NCI-H748 treated with DMSO at 0.1 percent for 48 hours (cell line): ENCODE measurements at places on chromosomes 12 and 14.
A peak's percentile ranks its signal among the peaks of the same experiment; 100 is the strongest.

- DNase-seq: no peak
These were observed 19.9 kb downstream of the HRK start for GRCh38 chr12:116861320-116861719.

DNA sequence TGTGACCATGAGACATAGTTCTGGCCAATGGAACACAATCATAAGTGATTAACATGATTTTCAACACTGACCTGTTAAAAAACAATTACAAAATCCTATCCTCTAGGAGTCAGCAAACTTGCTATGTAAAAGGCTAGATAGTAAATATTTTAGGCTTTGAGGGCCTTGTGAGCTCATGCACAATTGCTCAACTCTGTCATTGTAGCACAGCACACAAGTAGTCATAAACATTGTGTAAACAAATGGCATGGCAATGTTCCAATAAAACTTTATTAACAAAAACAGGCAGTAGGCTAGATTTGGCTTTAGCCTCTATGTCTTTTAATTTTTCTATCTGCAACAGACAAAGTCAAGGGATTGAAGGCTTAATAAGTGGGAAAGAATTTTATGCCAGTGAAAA is 350.7 kb downstream of the C12orf50 start:
- DNase-seq: no peak

DNA sequence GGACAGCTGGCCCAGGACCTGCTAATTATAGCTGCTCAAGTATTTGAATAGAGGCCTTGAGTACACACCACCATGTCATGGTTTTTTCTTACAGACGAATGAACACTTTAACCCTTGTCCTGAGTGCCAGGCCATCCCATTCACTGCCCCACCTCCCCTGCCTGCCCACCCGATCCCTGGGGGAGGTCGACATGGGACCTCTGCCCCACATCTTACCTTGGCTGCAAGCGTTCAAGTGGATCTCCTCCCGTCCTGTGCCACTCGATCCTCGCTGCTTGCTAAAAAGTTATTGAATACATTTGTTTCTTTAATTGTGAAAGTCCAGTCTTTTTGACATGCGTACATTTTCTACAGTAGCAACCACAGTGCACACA is 10.3 kb downstream of the RTL1 start:
- DNase-seq: no peak

DNA sequence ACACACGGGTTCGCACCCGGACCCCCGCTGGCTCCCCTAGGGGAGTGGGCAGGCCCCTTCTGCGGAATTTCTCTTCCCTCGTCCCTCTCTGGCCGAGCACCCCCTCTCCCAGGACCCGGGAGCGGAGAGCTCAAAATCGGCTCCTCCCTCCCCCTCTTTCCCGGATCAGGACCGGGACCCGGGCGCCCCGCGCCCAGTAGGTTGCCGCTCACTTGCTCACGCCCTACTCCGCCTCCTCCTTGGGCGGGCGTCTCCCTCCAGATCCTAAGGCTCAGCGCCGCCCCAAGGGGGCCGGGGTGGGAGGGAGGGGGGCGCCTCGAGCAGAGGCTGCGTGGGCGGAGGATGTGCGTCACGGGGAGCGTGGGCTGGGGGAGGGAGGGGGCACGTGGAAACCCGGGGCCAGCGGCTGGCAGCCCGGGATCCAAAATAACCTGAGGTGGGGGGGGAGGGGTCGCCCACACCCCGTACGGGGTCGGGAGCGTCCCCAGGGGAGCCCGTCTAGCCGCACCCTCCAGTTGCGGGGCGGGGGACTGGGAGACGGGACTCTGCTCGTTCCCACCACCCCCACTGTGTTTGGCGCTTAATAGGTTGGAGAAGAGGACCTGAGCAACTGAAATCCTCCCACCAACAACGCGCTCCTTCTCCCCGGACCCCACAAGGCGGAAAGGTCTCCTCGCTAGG is 1.8 kb upstream of the NAB2 start:
- DNase-seq: no peak

GRCh38 chr12:20342111-20342510 is 26.2 kb upstream of the PDE3A start:
- DNase-seq: no peak

DNA sequence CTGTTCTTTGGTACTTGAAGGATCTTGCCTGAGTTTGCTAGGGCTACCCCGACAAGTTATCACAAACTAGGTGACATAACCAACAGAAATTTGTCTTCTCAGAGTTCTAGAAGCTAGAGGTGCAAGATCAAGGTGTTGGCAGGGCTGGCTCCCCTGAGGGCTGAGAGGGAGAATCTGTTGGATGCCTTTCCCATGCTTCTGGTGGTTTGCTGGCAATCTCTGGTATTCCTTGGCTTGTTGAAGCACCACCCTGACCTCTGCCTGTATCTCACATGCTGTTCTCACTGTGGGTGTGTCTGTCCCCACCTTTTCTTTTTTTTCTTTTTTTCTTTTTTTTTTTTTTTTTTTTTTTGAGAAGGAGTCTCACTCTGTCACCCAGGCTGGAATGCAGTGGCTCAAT is 81.2 kb downstream of the VCPKMT start:
- DNase-seq: no peak

DNA sequence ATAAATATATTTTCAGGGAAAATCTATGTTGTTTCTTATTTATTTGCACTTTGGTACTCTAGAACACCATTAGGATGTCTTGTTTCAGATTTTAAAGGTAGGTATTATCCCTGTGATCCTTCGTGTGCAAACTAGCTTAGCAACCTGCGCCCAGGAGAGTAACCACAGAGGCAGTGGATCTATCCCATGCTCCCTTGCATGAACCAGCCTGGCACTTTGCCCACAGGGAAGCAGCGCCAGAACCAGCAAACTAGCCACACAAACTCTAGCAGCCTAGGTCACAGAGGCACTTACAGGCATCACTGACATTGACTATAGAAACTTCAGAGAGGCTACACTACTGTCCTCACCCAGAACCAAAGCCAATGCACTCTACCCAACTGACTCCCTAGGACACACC is 76.1 kb downstream of the TSHR start:
- DNase-seq: no peak

- DNase-seq: peak; percentile 68
These were observed at the start of gene SCN8A for GRCh38 chr12:51591016-51591901. SCN8A (plus strand) TSS chr12:51591233; CDS start chr12:51662818, 71,585 bp downstream.
